Urothelium cell line (cell line): ENCODE measurements at places on chromosomes 7 and 10.

DNA sequence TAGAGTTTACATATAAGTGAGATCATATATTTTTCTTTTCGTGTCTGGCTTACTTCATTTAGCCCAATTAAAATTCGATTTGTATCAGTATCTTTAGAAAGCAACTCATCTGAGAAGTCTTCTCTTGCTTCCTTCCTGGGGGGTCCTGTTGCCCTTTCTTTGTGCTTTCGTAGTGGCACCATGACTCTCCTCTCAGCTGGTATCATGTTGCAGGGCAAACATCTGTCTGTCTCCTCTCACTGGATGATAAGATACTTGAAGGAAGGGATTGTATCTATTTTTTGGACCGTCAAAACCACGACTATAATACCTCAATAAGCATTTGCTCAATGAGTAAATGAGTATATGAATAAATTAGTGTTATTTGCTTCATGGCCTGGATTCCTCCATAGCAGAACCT, 382.5 kb upstream of the SORCS1 start:
- no peak for DNase-seq

GRCh38 chr10:124465777-124466488, 4.3 kb downstream of the LHPP start:
- no peak for DNase-seq

GRCh38 chr7:65509368-65510186, 135.9 kb downstream of the ZNF92 start:
- peak; percentile 18 for DNase-seq

DNA sequence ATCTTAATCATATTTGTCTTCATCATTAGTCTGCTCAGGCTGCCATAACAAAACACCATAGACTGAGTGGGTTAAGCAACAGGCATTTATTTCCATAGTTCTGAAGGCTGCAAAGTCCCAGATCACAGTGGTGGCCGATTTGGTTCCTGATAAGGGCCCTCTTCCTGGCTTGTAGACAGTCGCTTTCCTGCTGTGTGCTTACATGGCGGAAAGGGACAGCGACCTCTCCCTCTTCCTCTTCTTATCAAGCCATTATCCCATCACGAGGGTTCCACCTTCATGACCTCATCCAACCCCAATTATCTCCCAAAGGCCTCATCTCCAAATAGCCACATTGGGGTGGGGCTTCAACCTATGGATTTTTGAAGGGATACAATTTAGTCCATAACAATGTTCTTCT, 84.0 kb downstream of the LYZL1 start:
- DNase-seq, result no peak

GRCh38 chr7:29282819-29283414, 88.3 kb downstream of the CHN2 start:
- DNase-seq, result no peak
